ENCODE measurements at places on chromosomes 12 and 14. TPM values are rescaled to one million over a fixed set of nuclear protein-coding genes. Genes with fewer than 3 reads are reported as not detected.

- DNase-seq = no peak
Measured at GRCh38 chr12:56375598-56376434, 13.2 kb upstream of the APOF start.

GRCh38 chr14:37625597-37626595 lies 30.5 kb downstream of the TTC6 start:
- DNase-seq = no peak

DNA sequence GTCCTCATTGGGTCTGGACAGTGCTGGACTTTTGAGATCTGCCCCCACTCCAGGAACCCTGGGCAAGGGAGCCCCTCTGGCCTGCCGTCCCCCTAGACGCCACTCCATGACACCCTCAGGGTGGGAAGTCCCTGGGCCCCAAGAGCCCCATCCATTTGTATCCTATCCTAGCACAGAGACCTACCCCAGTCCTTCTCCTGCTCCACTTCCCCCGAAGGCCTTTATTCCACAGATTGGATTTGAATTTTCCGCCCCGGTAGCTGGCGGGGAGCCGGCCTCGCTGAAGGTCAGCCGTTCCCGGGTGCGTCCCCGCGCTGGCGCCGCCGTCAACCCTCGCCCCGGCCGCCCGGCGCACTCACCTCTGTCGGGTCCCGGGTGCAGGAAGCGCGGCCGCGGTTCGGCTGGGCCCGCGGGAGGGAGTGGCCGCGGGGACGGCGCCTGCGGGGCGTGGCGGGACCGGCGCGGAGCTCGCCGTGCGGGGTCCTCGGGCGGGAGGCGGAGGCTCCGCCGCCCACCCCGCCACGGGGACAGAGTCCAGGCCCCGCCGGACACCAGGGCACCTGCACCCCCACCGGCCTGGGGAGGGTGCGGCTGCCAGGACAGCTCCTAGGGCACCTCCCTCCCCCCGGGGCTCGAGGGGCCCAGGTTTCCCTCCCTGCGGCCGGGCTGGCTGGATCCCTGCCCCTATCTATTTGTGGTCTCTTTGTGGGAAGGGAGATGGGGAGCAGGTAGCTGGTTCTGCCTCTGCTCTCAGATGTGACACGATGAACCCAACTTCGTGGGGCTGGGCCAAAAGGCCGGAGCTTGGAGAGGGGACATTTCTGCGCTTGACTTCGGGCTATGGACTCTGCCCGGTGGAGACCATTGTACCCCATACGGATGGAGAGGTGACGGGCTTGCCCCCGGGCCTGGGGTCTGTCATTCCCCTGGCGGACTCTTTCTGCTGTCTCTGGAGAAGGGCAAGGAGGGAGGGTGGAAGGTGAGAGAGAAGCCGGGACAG lies 19.9 kb upstream of the GPR68 start:
- DNase-seq = no peak

GRCh38 chr14:89304972-89305703 lies 111.9 kb downstream of the FOXN3 start:
- DNase-seq = no peak

DHRS4 gene
- 20.7 TPM for total RNA-seq

CRADD gene
- total RNA-seq = 13.1 TPM

- no peak for DNase-seq
Measured at GRCh38 chr12:118409834-118410233, 33.5 kb downstream of the SUDS3 start.

FSCB gene
- total RNA-seq = not detected

GRCh38 chr14:24817212-24818057 lies 183.4 kb upstream of the GZMB start:
- DNase-seq = no peak

SYCP3 gene
- total RNA-seq = 2.0 TPM

DNA sequence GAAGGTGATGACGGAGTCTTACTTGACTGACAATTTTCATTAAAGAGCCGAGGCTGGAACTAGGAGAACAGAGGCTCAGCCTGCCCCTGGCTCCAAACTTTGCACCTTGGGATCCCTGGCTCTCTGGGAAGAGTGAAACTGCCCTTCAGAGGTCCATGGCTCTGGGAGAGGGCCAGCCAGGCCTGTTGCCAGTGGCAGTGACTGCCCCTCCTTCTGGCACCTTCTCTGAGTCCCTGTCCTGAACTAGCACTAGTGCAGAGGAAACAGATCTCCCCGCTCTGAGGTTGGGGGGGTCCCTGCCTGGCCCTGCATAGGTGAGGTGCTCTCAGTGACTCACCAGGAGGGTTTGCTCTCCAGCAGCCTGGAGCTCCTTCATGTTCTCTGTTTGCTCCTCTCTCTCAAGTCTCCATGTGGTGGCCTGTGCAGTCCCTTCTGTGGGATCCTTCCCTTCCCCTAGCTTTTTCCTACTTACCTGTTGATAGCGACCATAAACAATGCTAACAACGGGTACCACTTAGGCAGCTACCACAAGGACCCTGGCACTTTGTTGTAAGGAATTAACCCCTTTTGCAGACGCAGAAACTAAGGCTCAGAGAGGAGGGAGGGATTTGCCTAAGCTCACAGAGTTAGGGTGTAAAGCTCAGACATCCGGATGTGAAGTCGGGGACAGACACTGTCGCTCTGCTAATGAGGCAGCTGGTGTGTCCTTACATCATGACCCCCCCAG lies 22.4 kb downstream of the FAM222A start:
- no peak for DNase-seq

CKB gene
- 1.2 TPM for total RNA-seq

GRCh38 chr12:70448371-70448770 lies 82.3 kb downstream of the KCNMB4 start:
- no peak for DNase-seq

ARF6 gene
- 190 TPM for total RNA-seq
